HL-60 (cell line): ENCODE measurements at places on chromosomes 7 and 10.

GRCh38 chr10:1166101-1166827 is 110.1 kb downstream of the WDR37 start:
- no peak for DNase-seq

- DNase-seq, result no peak
These were observed 79.6 kb downstream of the ANKRD7 start for GRCh38 chr7:118304100-118304499.

DNA sequence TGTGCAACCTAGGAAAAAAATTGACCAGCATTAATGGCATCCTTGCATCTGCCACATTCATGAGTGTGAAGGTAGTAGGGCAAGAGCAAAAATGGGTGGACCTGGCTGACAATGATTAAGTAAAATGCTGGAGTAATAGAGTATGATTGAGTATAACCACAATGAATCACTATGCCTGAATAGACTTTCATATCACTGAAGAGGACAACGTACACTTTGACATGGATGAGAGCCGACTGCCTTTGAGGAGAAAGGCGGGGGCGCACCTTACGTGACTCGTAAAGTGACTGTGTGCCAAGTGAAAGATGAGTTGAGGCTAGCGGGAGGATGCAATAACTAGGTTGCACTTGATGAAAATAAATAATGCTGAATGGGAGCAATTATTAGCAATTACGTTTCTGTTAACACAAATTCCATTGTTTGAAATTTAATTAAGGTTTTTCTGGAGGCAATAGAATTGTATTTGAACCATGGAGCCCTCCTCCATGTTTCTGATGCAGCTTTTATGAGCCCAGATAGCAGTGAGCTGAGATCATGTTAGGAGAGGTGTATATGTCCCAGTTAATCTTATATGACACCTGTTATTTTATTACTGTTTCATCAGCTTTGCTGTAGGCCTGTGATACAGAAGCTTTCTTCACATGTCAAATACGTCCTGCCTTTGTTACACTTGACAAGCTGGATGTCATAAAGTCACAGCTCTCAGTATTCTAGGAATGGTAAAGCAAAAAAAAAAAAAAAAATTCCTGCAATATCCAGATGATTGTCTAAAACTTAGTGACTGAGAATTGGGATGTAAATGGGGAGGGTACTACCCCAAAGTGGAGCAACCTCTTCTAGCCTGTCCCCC is 596.5 kb downstream of the NXPH1 start:
- DNase-seq, result no peak

DNA sequence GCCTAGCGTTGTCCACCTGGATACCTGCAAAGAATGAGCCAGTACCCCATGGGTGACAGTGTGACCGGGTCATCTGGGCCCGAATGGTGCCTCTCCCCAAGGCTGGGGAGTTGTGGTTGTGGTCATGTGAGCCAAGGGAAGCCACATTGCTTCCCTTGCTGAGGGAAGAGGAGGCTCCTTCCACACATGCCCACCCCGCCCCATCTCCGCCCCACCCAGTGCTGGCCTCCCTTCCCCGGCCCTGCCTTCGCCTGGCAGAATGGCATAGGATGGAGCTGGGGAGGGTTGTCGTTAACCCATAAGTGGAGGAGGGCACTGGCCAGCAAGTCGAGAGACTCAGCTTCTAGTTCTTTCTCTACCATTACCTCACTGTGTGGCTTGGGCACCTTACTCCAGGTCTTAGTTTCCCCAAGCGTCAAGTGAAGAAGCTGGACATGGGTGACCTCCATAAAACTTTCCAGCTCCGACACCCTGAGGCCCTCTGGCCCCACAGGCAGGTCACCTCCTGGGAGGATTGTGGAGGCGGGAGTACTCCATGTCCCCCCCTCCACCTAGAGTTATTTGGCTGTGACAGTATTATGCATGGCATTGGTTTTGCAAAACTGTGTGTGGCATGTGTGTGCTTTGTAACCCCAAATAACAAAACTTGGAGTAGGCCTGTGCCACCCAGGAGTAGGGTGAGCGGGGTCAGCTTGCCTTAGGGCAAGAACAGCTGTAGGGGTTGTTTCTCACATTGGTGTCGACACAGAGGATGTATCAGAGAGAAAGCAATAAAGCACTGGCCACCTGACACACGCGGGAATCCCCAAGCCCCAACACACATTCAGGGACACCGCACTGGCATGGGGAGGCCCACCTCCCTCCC is 90.5 kb upstream of the MACROH2A2 start:
- no peak for DNase-seq

- no peak for DNase-seq
These were observed 115.5 kb upstream of the AFAP1L2 start for GRCh38 chr10:114519756-114520293.

DNA sequence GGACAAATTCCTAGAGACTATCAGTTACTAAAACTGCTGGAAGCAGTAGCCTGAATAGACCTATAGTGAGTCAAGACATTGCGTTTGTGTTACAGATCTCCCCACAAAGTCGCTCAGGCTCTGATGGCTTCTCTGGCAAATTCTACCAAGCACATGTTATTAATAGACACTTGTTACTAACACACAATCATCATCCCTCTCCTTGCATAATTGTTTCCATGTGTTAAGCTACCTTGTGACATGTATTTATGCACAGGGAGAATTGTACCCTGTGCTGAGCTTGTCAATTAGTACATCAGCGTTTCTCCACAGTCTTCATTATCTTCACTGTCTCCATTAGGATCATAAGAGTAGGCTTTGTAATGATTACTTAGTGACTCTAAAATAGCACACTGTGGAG is 31.2 kb downstream of the DYNC2I1 start:
- DNase-seq, result no peak

- no peak for DNase-seq
These were observed 1.6 kb downstream of the FAM53B start for GRCh38 chr10:124742413-124743190.

DNA sequence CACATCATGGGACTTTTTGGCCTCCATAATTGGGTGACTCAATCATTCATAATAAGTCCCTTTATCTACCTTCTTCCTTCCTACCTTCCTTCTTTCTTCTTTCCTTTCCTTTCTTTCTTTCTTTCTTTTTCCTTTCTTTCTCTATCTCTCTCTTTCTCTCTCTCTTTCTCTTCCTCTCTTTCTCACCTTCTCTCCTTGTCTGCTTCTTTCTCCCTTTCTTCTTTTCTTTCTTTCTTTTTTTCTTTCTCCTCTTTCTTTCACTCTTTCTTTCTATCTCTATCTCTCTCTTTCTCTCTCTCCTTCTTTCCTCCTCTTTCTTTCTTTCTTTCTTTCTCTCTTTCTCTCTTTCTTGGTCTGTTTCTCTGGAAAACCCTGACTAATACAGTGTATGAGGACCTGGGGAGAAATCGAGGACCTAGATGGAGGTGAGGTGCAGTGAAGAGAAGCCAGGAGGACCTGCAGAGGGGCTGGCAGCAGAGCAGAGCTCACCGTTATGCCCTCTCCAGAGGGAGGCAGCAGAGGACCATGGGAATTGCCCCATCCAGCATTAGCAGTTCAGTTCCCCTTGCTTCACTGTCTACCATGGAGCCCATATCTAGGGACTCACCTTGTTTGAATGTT is 52.7 kb upstream of the BTRC start:
- DNase-seq, result peak; percentile 76

GRCh38 chr7:27615420-27616185 is 47.1 kb downstream of the HIBADH start:
- peak; percentile 37 for DNase-seq

GRCh38 chr10:122445469-122445868 is 9.0 kb upstream of the ARMS2 start:
- DNase-seq, result no peak

DNA sequence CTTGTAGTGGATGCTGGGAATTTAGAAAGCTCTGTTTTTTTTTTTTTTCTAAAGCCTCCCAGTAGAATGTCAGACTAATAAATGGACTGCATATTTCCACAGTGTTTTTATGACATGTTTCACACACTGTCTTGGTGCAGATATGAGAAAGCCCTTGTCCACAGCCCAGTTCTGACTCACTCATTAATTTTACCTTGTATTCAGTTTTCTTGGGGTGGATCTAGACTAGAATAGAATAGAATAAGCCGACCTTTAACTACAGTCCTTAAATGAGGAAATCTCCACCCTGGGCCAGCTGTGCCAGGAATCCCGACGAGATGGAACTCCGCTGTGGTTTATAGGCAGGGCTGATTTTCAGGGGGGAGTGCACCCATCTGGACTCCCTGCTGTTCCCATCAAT is 274.7 kb downstream of the NRG3 start:
- DNase-seq, result no peak

DNA sequence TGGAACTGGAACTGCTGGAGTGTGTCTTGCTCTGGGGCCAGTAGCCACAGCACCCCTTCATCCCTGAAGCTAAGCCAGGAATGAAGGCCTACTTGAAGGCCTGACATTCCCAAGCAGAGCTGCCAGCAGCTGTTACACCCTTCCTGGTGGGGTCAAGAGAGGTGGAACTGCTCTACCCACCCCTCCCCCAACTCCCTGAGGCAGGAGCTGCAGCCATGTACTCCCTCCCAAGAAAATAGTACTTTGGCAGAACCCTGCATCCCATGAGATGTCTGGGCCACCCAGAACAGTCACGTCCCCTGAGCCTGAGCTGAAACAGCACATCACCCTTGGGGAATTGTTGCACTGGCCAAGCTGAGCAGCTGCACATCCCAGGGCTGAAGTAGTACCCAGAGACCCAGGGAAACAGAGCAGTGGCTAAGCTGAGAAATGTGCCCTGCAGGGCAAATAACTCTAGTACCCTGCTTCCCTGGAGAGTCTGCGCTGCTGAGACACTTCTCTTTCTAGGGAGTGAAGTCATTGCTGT is 63.4 kb upstream of the PLA2G12B start:
- no peak for DNase-seq

- no peak for DNase-seq
These were observed 29.5 kb upstream of the HSPB1 start for GRCh38 chr7:76272851-76273497.

GRCh38 chr10:123502983-123503382 is 163.2 kb upstream of the GPR26 start:
- no peak for DNase-seq

GRCh38 chr10:2611603-2612002 is 455.7 kb upstream of the PFKP start:
- no peak for DNase-seq

GRCh38 chr10:58644311-58644710 is 131.6 kb downstream of the BICC1 start:
- DNase-seq, result no peak

GRCh38 chr7:130945411-130945811 is 211.4 kb upstream of the KLF14 start:
- no peak for DNase-seq

GRCh38 chr10:131198401-131198800 is 113.1 kb downstream of the TCERG1L start:
- no peak for DNase-seq

DNA sequence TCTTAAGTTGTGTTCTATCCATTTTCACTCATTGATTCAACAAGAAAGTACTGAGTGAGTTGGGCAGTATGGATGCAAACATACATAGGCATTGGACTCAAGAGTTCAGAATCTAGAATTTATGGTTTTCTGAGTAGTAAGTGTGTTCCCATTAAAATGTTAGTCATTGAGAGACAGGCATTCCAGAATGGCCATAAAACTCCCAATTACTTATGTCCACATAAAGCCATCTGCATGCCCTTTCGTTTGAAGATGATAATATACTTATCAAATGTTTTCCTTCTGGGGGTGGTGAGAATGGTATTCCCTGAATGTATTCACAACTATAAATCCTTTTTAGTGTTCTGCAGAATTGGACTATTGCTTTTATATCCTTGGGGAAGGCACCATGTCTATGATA is 131.6 kb downstream of the CD36 start:
- no peak for DNase-seq

GRCh38 chr7:48643431-48644013 is 280.8 kb upstream of the CDC14C start:
- DNase-seq, result peak; percentile 51

- no peak for DNase-seq
These were observed 92.1 kb upstream of the FAM133B start for GRCh38 chr7:92682330-92682729.

GRCh38 chr7:638256-639011 is 88.1 kb upstream of the DNAAF5 start:
- no peak for DNase-seq

- DNase-seq, result no peak
These were observed 220.9 kb upstream of the PPP2R2D start for GRCh38 chr10:131679926-131680325.
